ENCODE measurements at places on chromosomes 2 and 18. TPM values are rescaled to one million over a fixed set of nuclear protein-coding genes. Genes with fewer than 3 reads are reported as not detected.

DNA sequence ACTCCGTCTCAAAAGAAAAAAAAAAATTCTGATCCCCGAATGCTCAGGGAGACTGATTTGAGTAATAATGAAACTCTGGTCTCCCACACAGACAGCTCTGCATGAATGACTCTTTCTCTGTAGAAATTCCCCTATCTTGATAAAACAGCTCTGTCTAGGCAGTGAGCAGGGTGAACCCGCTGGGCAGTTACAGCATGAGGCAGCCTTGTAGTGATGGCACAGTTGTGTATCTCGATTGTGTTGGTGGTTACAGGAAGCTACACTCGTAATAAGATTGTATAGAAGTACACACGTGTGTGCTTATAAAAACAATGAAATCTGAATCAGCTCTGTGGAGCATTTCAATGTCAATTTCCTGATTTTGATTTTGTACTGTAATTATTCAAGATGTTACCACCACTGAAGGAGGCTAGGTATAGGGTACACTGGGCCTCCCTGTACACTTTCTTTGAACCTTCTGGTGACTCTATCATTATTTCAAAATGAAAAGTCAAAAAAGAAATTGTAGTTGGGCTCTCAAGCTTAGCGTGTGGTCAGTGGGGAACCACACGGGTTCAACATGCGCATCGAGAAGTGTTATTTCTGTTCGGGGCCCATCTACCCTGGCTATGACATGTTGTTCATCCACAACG, 34.9 kb upstream of the ATP8B1 start:
- DNase-seq: peak; percentile 28

DNA sequence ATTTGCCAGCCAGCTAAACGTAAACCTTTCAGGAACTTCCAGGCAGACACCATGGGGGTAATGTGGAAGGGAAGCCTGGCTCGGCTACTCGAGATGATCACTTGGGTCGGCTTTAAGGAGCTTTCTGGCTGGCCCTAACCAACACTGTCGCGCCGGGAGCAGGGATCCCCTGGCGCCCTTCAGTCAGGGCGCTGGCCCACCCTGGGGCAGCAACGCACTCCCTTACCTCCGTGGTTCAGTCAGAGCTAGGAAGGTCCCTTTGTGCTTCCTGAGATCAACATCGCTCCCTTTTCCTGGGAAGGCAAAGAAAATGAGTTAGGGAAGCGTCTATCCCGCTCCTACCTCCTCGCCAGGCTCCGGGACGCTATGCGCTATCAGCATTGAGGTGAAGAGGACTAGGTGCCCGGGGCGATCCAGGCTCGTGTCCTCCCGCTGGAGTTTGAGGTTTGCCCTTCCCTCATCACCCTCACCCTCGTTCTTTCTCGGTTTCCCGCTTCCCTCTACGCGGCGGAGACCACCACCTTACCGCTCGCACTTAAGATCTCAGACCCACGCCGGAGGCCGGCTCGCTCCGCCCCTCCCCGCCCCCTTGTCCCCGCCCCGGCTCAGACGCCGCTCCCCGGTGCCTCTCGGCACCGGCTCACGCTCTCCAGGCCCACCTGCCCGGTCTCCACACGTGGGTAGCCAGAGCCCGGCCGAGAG, 449 bp upstream of the ATRAID start:
- no peak for DNase-seq

GRCh38 chr2:178473931-178474330, 4.5 kb downstream of the FKBP7 start:
- no peak for DNase-seq

GRCh38 chr2:113175736-113176695, 2.2 kb downstream of the PSD4 start:
- peak; percentile 26 for DNase-seq

DNA sequence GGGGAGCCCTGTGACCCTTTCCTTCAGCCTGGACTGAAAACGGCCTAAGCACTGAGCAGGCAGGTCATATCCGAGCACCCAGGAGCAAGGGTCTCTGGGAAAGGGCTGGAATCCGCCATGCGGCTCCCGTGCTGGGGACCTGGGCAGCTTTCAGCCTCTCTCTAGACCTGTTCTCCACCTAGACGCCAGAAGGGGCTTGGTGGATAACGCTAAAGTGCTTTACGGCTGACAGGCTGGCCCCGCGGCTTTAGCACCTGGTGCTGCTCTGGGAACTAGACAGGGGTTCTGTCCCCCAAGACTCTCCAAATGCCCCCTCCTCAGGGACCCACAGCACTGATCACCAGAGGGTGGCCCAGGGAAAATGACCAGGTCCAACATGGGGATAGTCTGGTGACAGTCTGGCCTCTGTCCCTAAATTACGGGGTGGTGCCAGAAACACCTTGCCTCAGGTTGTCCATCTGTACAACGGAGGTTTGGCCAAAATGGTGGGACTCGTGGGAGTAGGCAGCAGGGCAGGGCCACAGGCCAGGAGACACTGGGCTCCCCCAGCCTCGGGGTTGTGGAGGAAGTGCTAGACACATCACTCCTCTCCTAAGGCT, 13.0 kb downstream of the SDC1 start:
- no peak for DNase-seq

DNA sequence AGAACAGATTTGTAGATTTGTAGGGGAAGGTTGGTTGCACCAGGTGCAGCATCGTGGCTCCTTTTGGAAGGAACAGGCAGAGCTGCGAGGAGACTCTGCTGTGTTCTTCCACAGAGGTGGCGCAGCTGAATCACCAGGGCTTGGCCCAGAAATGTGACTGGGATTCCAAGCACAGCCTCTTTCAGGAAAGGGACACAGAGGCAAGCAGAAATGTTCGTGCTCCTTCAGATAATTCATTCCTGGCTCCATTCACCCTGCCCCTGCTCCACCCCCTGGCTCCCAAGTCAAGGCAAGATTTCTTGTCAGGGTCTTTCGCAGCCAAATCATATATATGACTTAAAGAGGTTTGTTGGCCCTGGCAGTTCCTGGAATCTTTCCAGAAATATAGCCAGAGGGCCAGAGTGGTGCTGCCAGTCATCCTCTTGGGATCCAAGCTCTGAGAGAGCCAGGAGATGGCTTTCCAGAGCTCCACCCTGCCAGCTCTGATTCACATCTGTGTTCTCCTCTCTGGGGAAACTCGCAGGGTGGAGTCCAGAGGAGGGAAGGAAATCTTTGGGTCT, 203.9 kb upstream of the TANK start:
- no peak for DNase-seq

DNA sequence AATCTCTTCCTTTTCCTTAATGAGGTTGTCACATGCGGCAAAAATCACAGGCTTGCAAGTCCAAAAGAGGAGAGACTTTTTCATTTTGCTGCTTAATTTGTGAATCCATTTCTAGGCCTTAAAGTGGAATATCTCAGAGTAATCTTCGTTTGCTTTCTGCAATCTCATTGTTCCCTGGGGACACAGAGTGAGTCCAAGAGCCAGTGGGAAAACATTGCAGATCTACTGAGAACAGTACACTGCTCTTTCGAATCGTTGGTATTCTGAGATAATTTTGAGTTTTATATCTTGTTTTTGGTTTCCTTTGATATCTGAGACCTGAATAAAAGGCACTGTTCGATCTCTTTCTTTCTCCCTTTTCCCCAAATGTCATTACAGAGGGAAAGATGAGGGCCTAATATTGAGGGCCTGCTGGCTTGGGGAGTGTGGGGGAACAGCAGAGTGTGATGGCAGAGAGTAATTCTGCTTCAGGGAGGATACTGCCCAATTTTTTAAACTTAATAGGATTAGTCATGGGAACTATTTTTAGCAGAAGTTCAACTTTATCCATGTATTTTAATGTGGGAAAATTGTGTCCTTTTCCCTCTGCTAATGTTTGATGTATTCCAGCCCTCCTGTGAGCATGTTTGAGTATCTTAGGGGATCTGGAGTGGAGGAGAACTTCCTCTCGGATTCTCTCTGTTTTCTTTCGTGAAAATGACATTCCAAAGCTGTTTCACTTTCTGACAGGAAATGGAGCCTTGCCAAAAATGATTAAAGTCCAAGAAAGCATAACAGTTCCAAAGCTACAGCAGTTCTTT, 418.2 kb upstream of the ZEB2 start:
- DNase-seq: no peak

GRCh38 chr2:30444273-30444672, 2.8 kb upstream of the LCLAT1 start:
- DNase-seq: no peak

Gene OTOF
- total RNA-seq: 6.9 TPM

Gene CMPK2
- total RNA-seq: 7.4 TPM

Gene CTLA4
- 118 TPM for total RNA-seq

- DNase-seq: no peak
Measured at GRCh38 chr2:11861044-11861443, 114.6 kb downstream of the LPIN1 start.

DNA sequence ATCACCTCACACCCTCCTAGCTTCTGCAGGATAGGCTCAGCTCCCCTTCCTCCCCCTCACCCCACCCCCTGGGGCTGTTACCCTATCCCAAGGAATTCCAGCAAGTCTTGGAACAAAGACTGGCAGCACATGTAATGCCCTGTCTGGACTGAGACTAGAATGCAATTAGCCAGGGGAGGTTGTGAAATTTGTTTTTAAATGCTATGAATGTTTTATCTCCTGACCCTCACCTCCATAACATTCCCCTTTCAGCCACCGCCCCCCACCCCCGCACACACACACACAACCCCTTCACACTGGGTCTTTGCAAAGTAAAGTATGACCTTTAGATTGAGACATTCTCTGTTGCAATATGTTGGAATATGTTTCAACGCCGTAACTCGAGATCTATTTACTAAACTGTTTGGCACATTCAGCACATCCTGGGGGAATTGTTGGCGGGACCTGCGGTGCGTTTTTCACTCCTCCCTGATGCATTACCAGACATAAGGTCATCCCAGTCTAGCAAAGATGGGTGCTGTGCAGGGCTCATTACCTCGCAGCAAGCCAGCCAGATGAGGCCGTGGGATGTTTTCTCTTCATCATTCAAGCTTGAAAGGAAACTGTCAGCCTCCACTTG, 290.7 kb upstream of the SLC14A2 start:
- no peak for DNase-seq

DNA sequence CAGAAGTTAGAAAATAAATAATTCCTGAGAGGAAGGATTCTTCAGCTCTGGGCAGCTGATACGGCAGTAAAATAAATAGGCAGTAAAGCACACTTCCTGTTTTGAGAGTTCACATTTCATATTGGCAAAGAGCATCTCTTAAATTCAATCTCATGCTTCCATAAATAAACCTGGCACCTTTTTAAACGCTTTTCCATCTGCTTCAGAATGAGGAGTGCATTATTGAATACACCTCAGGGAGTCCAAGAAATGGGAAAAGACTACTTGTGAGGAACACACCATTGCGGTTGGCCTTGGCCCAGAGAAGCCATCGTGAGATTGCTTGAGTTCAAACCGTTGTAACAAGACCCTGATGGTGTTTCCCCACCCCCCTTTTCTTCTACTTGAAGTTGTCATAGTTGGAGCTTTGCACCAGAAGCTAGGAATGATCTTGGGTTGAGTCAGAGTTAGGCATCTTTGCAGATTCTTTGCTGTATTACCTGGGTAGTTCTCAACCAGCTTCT, 123.9 kb downstream of the RDH14 start:
- DNase-seq: no peak

Gene DLGAP1
- 0.36 TPM for total RNA-seq

GRCh38 chr2:21650569-21650968, 526.8 kb downstream of the TDRD15 start:
- no peak for DNase-seq

DNA sequence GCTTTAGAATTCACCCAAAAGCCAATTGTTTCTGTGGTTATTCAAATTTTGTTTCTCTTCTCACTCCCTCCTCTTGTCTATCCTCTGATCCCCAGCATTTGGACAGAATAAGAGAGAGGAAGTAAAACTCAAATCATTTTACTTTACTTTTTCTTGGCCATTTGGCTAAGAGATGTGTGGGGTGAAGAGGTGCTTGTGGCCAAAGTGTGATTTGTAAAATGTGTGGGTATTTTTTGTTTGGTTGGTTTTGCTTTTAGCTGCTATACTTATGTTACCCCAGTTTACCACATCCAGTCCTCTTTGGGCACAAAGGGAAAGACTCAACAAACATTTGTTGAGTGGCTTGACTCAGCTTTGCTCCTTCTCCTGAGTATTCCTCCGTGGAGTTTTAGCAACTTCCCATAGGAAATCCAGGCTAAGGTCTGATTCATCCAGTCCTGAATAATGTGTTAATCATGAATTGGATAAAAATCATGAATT, 109.1 kb upstream of the CYP1B1 start:
- no peak for DNase-seq

DNA sequence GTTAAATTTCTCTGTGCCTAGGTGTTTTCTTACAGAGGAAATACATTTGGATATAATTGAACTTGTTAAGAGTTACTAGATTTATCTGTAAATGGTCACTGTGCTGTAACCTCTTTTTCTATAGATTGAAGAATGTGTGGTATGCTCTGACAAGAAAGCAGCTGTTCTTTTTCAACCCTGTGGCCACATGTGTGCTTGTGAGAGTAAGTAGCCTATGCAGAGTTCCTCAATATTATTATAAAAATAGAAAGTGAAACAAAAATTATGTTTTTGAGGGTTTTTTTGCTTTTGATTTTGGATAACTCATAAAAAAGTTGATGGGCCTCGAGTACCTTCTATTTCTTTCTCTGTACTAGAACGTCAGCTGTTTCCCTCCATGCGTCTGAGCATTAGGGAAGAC, 112.4 kb downstream of the MIB1 start:
- no peak for DNase-seq

Gene HOXD11
- total RNA-seq: not detected

Gene LDAH
- 34.7 TPM for total RNA-seq

Gene KLHL41
- not detected for total RNA-seq

DNA sequence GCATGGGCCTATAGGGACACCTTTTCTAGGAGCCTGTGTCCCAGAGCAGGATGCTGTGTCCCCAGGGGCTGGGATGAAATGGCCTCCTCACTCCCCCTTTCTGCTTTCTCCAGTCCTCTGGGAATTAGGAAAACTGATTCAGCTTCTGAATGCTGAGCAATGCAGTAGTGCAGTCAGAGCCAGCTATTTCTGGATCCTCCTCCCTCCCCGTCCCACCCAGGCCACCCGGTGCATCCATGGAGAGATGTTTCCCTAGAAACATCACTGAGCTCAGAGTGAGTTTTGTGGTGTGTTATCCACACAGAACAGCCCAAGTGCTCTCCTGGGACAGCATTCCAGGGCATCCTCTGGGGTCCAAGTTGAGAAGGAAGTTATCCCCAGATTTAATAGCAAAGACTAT, 125.5 kb downstream of the LOXHD1 start:
- no peak for DNase-seq

Gene DARS1
- 132 TPM for total RNA-seq

DNA sequence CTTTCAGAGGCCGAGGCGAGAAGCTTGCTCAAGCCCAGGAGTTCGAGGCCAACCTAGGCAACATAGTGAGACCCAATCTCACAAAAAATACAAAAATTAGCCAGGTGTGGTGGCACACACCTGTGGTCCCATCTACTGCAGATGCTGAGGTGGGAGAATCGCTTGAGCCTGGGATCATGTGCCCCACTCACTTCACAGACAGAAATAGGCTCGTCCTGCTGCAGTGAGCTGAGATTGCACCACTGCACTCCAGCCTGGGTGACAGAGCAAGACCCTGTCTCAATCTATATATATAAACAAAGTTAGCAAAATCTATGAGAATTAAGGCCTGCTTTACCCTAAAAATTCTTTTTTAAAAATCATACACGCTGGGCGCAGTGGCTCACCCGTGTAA, 50.8 kb downstream of the TEX44 start:
- no peak for DNase-seq

GRCh38 chr2:26606847-26607190, 34.3 kb downstream of the CIB4 start:
- no peak for DNase-seq
